ENCODE measurements at places on chromosomes 2 and 18. TPM values are rescaled to one million over a fixed set of nuclear protein-coding genes. Genes with fewer than 3 reads are reported as not detected.

L3MBTL4 gene
- 0.07 TPM for total RNA-seq

FMNL2 gene
- 0.83 TPM for total RNA-seq

HOXD10 gene
- not detected for total RNA-seq

LAMA3 gene
- 0.86 TPM for total RNA-seq

CREB1 gene
- total RNA-seq, result 83.4 TPM

DYSF gene
- total RNA-seq, result not detected

KCNE4 gene
- total RNA-seq, result not detected

All from activated naive CD4-positive, alpha-beta T cell treated with anti-CD3 and anti-CD28 coated beads, Interleukin-2, amount 10 ng/mL, durations not matched to agents 5 hours and 36 hours (primary cell).